Heart right ventricle (tissue), 16 donors: ENCODE measurements at places on chromosomes 6 and 20. TPM values are rescaled to one million over a fixed set of nuclear protein-coding genes. Genes with fewer than 3 reads are reported as not detected.

PSMF1 gene
- total RNA-seq, result 133 TPM

CPNE5 gene
- 70.8 TPM for total RNA-seq

ADTRP gene
- not detected for total RNA-seq

PNLDC1 gene
- 0.14 TPM for total RNA-seq
